Left lobe of liver (tissue), 2 donors: ENCODE measurements at places on chromosomes 3 and 15.

DNA sequence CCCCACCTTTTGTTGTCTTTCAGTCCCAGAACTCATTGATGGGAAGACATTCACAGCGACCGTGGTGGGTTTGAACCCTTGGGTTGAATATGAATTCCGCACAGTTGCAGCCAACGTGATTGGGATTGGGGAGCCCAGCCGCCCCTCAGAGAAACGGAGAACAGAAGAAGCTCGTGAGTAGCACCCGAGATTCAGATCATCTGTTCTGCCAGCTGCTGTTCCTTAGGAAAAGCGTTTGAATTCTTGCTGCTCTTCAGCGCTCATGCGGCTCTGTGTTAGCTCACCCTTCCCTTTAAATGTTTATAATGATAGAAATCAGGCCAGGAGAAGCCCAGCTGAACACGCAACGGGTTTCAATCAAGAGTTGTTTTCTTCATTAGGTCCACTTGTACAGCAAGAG, 73.0 kb downstream of the IL5RA start:
- DNase-seq: no peak

- DNase-seq: no peak
Measured at GRCh38 chr3:178127221-178127620, 409.0 kb upstream of the KCNMB2 start.

- DNase-seq: peak; percentile 57
Measured at GRCh38 chr15:92714477-92715401, 59.2 kb upstream of the FAM174B start.

DNA sequence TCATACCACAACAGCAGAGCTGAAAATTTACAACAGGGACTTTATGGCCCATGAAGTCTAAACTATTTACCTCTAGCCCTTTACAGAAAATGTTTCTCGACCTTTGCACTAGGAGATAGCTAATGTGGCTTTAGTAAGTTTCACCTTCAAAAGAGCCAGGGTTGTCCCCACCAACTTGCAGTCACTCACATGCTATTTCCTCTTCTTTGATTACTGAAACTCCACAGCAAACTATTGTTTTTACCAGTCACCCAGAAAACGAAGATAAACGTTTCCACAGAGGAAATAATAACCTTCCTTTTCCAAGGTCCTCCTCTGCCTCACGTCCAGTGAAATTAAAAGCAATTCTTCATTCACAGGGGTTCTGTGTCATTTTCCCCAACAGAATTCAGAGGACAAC, 48.2 kb downstream of the WWTR1 start:
- DNase-seq: no peak

- DNase-seq: no peak
Measured at GRCh38 chr3:128788268-128788869, 62.4 kb downstream of the RAB7A start.

GRCh38 chr3:106083207-106083606, 214.4 kb upstream of the CBLB start:
- no peak for DNase-seq

GRCh38 chr15:28957606-28958498, 72.1 kb downstream of the APBA2 start:
- no peak for DNase-seq
